M059J (cell line): ENCODE measurements at places on chromosomes 2 and 18.

GRCh38 chr2:34789169-34789568, 1190.1 kb upstream of the FAM98A start:
- no peak for DNase-seq

DNA sequence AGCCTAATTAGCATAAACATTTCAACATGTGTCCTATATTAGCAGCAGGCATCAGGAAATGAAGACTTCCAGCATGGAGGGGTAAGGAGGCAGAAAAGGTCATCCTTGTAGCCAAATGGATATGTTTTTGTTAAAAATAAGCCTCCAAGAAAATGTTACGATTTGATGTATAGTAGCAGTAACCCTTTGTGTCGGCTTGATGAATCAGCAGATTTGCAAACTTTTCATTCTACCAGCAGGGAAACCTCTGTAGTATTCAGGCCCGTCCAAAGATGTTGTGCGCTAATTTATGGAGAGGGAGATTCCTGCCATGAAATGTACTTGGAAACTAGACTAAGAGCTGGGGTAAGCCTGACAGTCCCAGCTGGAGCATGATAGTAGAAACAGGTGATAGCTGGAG, 780.8 kb upstream of the KLHL29 start:
- DNase-seq: no peak

DNA sequence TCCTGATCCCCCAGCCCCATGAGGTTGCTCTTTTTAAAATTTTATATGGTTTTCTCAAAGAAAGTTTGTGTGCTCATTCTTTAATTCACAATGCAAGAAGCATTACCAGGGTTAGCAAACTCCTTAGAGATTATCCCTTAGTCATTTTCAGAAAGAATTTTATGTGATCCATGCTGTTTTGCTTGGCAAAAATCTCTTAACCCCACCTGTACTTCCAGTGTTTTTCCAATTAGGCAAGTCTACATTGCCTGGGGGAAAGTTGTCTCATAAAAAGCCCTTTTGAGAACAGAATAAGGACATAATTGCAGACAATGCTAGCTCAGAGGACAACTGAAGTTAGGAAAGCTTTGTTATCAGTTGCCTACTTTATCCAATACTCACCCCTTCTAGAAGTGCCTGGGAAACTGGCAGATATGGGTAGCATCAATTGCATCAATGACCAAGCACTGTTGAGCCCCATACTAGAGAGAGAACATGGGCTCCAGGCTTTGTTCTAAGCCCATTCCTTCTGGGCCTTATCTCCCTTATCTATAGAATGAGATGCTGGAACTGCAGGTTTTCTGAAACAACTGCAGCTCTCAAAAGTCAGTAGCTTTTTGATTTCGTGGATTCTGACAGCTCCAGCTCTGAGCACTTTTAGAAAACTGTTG, 265.9 kb upstream of the SPHKAP start:
- peak; percentile 54 for DNase-seq

DNA sequence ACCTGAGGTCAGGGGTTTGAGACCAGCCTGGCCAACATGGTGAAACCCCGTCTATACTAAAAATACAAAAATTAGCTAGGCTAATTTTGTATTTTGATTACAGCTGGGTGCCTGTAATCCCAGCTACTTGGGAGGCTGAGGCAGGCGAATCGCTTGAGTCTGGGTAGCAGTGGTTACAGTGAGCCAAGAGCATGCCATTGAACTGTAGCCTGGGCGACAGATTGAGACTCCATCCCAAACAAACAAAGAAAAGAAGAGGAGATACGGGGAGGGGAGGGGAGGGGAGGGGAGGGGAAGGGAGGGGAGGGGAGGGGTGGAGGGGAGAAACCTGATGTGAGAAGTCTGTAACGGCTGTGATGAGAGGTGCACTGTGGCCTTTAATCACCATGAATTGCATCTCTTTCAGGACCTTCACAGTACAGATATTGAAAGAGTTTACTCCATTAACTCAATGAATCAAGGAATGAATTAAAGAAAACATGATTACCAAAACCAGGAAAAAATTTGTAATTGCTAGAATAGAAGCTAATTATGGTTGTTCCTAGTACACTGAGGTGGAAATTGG, 135.3 kb downstream of the CALCRL start:
- DNase-seq: no peak

- DNase-seq: peak; percentile 79
Observed at GRCh38 chr18:10421859-10422258, 32.6 kb upstream of the APCDD1 start.

- DNase-seq: no peak
Observed at GRCh38 chr2:86566158-86566820, 3.0 kb upstream of the CHMP3 start.

- DNase-seq: no peak
Observed at GRCh38 chr2:195763866-195764265, 106.8 kb downstream of the SLC39A10 start.

GRCh38 chr2:99380376-99381010, 43.3 kb downstream of the EIF5B start:
- DNase-seq: no peak

DNA sequence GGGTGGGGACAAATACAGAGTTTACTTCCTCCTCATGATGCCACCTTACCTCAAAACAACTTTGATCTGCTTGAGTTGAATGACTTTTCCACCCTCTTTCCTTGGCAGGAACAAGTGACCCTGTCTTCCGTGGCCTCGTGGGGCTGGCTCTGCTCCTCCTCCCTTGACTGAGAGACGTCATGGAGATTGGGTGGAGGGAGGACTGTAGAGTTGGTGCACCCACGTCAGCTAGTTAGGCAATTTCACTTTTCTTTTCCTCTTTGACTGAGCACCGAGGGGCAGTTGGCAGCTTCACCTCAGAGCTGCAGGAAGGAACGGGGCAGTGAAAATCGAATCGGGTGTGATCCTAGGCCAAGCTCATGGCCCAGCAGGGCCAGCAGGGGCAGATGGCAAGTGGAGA, at the start of gene SP140:
Gene SP140 (plus strand): TSS at position 251 of the 400 bp plus-strand sequence. CDS start 109 bp downstream, at position 360.
- no peak for DNase-seq

GRCh38 chr2:127428057-127428814, 10.0 kb downstream of the PROC start:
- no peak for DNase-seq
